ENCODE measurements at places on chromosomes 16 and 17.

DNA sequence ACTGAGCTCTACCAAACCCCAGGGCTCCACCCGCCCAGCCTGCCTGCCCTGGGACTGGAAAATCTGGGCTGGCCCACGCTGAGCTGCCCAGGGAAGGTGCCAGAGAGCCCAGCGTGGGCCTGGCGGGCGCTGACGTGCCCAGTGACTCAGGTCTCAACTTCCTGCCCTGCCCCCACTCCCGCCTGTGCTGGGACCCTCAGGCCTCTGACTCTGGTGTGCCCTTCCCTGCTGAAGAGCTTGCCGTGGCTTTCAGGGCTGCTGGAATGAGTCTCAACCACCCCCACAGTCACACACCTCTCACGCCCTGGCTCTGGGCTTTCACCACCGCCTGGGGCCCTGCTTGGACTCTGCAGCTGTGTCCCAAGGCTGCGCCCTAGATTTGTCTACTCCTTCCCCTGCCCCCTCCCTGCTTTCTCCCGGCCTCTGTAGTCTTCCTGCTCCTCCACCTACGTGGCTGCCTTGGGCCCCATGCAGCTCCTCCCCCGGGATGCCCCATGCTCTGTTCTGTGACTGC lies 10.4 kb downstream of the LLGL1 start:
- DNase-seq: peak; percentile 32

- DNase-seq: no peak
Observed at GRCh38 chr17:2366747-2367494, 29.6 kb downstream of the SGSM2 start.

- no peak for DNase-seq
Observed at GRCh38 chr16:7227229-7227721, 105.4 kb upstream of the RBFOX1 start.

GRCh38 chr17:46191322-46192188 lies 1.7 kb downstream of the KANSL1 start:
- peak; percentile 59 for DNase-seq

GRCh38 chr17:51630101-51630671 lies 369.8 kb downstream of the UTP18 start:
- DNase-seq: no peak

GRCh38 chr17:6027342-6028024 lies 42.7 kb upstream of the WSCD1 start:
- DNase-seq: no peak

DNA sequence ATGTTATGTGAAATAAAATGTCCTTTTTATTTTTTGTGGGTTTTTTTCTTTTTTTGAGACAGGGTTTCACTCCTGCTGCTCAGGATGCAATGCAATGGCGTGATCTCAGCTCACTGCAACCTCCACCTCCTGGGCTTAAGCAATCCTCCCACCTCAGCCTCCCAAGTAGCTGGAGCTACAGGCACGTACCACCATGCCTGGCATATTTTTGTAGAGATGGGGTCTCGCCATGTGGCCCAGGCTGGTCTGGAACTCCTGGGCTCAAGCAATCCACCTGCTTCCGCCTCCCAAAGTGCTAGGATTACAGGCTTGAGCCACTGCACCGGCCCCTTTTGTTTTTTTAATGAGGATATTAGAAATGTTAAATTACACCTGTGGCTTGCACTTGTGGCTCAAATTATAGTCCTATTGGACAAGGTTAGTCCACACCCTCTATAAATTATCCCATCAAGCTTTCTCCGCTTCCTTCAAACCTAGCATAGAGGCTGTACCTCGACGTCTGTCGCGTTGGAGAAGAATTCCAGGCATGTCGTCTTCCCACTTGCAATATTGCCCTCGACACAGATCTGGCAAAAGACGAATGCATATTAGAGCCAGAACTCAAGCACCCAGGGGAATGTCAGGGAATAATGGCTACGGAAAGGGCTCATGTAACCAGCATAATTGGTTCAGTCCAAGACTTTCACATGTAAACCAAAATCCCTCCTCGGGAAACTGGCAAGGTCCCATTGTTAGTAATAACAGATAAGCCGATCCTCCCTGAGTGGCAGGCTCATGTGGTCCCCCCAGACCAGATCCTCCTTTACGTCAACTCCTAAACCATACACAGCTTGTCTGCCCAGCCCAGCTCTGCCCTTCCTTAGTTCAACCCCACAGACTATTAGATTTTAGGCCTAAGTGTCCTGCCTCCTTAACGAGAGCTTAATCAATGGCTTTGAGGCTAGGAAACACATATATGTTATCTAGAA lies 8.2 kb downstream of the TK2 start:
- DNase-seq: no peak

DNA sequence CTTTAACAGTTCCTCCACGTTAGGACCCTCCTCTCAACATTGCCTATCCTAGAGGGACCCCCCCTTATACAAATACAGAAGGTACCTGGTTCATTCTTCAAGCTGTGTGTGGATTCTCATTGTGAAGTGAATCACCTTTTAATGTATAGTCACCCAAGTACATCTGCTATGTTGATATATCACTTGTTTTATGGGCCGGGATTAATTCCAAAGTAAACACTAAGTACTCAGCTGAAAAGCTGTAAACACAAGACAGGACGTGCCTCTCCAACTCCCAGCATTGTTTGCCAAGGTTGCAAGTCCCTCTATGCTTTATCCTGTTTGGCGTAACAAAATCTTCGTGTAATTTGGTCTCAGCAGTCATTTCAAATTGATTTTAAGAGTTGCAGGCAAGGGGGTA lies 123.6 kb downstream of the RBFOX1 start:
- DNase-seq: no peak

- DNase-seq: no peak
Observed at GRCh38 chr16:79104567-79104966, 496.0 kb downstream of the MAF start.

GRCh38 chr16:13680021-13680889 lies 239.7 kb upstream of the ERCC4 start:
- no peak for DNase-seq

DNA sequence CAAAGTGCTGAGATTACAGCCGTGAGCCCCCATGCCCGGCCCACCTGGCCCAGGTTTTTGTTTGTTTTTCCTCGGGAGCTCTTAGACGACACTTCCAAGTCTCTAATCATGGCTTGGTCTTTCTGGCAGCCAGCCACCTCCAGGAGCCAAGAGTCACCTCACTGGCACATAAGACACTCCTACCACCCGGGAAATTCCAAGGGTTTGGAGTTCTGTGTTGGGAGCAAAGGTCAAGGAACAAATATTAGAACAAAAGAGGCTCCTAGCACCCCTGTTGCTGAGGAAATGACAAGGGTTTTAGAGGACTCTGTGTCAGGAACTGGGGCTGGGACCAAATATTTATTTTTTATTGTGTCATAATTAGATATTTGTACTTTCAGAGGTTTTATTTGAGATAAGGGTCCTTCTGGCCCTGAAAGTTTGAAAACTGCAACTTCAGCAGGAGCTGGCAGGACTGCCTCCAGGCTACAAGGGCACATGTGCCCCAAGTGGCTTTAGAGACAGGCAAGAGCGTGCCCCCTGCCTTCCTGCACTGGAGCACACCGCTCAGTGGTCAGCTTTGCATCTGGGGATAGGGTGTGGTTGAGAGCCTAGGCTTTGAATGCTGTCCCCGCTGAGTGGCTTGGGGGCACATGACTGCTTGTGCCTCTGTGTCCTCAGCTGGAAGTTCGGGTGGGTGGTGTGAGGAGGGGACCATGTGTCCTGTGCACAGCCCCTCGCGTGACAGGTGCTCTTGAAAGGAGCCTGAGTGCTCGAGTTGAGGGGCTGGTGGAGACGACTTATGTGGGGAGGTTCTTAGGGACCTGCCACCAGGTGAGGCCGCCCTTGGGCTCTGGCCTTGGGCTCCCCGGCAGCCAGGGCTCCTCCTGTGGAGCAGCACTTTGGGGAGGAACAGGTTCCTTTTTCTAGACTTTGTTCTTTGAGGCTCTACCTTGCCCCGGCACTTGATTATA lies 29.7 kb downstream of the MGRN1 start:
- DNase-seq: no peak

GRCh38 chr17:49452201-49452600 lies 37.5 kb upstream of the PHB1 start:
- DNase-seq: no peak

- DNase-seq: no peak
Observed at GRCh38 chr16:24906199-24906808, 60.5 kb downstream of the SLC5A11 start.

DNA sequence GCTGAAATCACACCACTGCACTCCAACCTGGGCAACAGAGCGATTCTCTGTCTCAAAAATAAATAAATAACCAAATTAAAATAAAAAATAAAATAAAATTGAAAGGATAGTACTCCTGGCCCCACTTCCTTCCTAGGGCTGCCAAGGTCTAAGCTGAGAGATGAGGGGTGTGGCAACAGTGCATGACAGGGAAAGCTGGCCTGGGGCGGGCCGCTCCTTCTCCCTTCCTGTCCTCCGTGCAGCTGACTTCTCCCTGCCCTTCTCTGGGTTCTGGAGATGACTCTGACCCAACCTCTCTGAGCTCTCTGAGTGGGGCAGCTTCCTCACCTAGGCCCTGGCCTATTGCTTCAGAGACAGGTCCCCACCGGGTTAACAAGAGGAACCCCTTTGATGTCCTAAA lies 8.7 kb upstream of the SLC25A39 start:
- no peak for DNase-seq

DNA sequence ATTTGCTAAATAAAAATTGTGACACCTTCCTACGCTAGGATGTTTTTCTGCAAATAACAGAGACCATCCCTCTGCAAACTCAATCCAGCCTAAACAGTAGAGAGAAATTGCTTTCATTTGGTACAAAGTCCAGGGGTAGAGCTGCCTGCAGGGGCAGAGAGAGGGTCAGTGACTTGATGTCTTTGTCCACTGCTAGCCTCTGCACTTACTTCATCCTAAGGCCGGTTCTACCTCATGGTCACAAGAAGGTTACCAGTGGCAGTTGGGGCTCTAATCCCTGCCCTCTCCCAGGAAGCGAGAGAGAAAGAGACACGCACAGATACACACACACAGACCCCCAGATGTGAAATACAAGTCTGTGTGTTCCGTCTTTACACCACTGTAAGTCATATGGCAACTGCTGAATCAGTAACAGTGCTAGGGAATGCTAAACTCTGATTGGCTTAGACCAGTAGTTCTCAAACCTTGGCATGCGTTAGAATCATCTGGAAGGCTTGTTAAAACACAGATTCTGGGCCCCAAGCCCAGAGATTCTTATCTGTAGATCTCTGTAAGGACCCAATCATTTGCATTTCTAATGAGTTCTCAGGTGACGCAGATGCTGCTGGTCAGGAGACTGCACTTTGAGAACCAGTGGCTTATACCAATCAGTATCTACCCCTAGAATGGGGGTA lies 13.1 kb upstream of the LPCAT2 start:
- no peak for DNase-seq

- DNase-seq: no peak
Observed at GRCh38 chr16:49537924-49538459, 164.4 kb downstream of the C16orf78 start.

DNA sequence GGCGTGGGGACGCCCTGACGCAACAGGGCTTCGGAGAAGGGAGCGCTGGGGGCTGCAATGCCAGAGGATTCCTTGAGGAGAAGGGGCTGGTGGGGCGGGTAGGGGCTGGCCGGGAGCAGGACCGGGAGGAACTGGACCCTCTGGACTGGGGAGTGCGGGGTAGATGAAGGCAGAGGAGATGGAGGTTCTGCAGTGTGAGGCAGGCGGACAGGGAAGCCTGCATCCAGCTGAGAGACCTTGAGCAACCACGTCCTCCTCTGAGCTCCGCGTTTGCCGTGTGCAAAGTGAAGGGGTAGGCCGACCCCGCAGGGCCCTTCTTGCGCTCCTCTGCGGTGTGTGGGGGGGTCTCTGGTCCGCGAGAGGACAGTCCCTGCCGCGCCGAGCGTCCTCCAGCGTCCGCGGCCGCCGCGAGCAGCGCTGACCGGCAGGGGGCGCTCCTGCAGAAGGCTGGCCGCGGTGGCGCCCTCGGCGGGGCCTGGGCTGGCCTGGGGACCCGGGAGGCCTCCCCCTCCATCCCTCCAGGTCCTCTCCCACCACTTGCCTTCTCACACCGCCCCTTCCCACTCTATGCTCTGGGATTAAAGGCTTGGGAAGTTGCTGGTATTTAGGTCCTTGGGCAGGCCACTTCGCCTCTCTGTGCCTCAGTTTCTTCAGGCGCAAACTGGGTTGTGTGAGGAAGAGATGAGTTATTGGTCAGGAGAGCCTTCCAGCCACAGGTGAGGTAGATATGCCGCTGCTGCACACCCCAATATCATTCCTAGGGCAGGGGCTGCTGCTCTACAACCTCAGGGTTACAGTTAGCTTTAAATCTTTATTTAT lies 9.6 kb upstream of the WNT9B start:
- no peak for DNase-seq

DNA sequence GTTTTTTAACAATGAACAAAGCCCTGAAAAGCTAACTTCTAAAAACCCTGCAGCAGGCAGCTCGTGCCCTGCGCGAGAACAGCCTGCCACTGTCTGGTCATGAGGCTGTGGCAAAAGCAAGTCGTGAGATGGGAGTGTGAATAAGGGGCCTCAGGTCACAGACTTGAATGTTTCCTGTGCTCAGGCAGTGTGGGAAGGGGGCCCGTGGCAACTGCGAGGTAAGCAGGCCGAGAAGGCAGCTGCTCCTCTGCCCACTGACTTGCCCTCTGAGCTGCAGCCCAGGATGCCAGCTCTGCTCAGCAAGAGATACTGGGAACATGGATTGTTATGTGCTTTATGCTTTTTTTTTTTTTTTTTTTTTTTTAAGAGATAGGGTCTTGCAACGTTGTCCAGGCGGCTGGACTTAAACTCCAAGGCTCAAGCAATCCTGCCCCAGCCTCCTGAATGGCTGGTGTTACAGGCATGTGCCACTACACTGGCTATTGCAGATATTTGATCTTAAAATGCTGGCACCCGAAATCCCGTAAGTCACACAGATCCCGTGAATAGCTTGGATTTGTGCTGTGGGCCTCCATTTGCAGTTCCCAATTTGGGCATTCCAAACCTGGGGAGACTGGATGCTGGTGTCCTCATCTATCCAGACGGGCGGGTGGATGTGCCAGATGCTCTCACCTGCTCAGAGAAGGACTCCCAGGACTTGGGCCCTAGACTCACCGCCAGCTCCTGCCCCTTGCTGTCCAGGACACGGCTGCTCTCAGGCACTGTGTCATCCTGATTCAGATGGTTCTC lies 44.0 kb downstream of the UBN1 start:
- DNase-seq: no peak

DNA sequence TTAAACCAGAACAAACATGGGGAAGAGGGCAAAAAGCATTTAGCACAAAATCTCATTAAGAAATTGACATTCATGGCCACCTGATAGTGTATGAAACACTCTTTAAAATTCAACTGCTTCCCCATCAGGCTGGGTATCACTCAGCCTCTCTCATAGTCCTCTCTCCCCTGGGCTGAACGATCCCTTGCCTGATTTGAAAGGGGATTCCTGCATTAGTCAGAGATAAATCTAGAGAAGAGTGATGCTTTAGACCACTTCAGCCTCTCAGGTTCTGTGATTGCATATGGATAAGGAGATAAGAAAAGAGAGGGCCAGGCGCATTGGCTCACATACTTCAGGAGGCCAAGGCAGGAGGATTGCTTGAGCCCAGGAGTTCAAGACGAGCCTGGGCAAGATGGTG lies 280.0 kb downstream of the SOX9 start:
- DNase-seq: no peak

GRCh38 chr17:43393944-43394482 lies 4.8 kb upstream of the ARL4D start:
- DNase-seq: peak; percentile 91
